Uterus (tissue), 4 donors: ENCODE measurements at places on chromosomes 2 and 18.

DNA sequence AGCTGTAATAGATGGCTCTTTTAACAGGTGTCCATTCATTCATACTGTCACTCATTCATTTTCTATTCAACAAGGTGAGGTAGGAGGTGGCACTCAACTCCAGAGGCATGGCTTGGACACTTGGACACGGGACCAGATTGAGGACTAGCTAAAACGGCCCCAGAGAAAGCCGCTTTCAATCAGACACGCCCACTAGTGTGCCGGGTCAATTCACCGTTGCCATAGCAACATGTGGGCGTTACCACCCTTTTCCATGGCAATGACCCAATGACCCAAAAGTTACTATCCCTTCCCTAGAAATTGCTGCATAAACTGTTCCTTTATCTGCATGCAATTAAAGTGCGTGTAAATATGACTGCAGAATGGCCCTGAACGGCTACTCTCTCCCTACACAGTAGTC is 49.2 kb upstream of the LGALSL start:
- DNase-seq: peak; percentile 48

DNA sequence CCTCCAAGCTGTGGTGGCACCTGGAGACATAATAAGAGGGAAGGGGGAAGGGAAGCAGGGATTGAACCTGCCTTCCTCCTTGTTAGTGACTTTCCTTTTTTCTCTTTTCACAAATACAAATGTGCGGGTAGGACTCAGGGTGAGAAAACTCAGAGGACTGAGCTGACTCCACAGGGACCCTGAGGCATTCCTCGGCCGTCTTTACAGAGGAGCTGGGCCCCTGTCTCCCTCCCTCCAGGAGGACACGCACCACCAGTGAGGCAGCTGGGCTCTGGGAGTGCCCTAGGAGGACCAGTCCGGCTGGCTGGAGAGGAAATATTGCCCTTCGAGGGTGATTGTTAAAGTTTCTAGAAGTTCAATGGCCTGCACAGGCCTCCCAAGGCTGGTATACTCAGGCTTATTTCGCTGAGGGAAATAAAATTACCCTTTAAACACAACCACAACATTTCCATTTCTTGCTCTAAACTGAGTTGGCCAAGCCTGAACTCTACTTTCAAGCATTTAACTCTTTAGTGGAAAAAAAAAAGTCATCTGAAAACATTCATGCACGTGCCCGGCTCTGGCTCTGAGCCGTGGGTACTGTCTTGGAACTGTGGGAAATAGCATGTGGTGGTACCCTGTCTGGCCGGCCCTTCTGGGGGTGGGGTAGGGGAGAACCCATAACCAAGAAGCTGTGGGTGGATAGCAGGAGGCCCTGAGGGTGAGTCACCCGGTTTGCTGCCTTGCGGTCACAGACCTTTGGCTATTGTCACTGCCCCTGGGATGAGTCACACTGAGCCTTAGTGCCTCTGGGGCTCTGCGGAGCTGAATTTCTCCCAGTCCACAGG is 116.0 kb downstream of the COPS8 start:
- DNase-seq: no peak

- no peak for DNase-seq
Observed at GRCh38 chr2:178882666-178883440, 75.6 kb upstream of the TTN start.

GRCh38 chr2:201401815-201402214 is 44.7 kb upstream of the FLACC1 start:
- DNase-seq: no peak

GRCh38 chr2:221133941-221134340 is 438.2 kb downstream of the EPHA4 start:
- DNase-seq: no peak

- DNase-seq: no peak
Observed at GRCh38 chr2:56589835-56590234, 406.0 kb downstream of the CCDC85A start.

GRCh38 chr18:67525328-67526099 is 9.0 kb upstream of the DSEL start:
- DNase-seq: peak; percentile 67

DNA sequence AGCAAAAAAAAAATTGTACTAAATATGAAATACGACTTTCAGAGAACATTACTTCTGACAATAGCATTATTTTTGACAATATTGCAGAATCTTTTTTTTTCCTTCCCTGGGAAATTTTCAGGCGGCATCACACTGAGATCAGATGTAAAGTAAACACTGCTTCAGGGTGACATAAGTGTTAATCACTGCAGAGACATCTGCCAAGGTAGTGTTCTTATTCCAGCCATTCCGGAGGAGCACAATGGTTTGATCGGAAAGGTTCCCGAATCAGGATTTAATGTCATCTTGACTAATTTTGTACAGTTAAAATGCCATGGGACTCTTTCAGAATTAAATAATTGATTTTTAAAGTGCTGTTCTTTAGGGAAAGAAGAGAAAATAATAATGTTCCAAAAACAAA is 56.7 kb upstream of the ZNF236 start:
- no peak for DNase-seq

DNA sequence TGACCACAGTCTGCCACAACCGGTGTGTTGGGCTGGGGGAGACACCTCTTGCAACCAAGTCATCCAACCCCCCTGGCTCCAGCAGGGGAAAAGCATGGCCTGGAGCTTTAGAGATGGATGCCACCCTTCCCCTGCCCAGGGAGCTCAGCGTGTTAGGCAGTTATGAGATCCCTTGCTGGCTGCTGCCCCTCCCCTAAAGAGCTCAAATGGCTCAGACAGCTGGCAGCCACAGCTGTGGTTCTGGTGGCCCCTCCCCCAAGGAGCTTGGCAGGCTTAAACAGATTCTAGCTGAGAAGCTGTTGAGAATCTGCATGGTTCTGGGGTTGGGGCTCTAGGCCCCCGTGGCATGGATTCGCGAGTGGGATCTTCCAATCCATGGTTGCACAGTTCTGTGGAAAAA is 64.7 kb downstream of the TEX51 start:
- DNase-seq: no peak

DNA sequence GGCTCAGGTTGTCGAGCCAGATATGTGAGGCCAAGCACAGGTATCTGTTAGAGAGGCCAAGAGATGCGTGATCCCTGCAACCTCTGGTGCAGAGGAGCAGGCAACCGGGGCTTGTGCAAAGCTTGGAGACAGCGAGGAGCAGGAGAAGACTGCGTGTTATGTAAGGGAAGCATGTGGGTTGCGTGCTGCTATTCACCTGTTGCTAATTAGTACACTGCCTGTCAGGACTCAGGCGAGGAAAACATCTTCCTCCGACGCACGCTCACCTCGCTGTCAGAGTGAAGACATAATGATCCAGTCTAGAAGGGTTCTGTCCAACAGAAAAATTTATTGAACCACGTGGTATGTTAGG is 102.5 kb downstream of the HNRNPLL start:
- no peak for DNase-seq

GRCh38 chr2:113277474-113278072 is 1.1 kb downstream of the PAX8 start:
- no peak for DNase-seq

DNA sequence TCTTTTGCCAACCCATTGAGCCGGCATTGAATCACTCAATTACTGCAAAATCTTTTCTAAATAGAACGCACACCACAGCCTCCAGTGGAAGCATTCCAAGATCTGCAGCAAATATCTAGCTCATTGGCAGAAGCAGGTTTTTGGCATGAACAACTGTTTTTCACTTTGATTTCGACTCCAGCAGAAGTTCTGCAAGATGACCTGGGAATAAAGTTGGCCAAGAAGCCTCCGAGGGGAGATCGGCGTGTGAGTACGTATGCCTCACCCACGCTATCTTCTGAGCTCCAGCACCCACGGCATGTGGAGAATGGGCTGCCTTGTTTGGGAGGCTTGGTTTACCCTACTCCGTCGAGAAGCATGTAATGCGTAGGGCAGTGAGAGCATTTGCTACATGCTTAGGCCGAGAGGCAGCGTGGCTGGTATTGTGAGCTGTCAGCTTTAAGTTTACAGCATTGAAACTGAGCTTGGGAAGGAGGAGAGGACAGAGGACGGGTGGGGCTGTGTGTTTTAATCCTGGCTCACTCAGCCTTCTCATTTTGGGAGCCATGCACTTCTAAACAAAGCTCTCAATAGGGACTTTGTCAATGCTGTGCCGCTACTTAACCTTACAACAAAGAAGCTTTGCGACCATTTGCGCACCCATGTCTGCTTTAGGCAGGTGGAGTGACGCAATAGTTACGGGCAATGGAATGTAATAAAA is 10.5 kb downstream of the PCARE start:
- DNase-seq: no peak
